K562 (cell line): ENCODE measurements at places on chromosomes 13 and 19. TPM values are rescaled to one million over a fixed set of nuclear protein-coding genes. Genes with fewer than 3 reads are reported as not detected.

The OLFM4 gene
- total RNA-seq = 0.13 TPM in 1 of 2 replicates, not detected in the other

The IQCN gene
- 0.07 and 0.16 TPM in 2 replicates for total RNA-seq

The RNF17 gene
- total RNA-seq = 0.45 and 0.58 TPM in 2 replicates

DNA sequence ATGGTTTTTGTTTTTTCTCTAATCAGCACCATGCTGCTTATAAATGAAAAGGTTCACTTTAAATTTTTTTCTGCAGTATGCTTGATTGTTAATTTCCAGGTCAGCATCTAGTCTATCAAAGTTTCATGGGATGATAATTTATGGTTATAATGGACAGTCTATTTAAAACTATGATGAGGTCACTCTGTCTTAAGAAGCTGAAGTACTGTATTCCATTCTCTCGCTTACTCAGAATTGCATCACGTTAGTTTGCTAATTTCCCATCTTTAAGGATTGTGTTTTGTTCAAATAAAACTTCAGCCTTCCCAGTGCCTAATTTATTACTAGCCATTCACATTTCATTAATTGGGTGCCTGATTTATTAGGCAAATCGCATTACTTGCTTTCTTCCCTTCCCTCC, 94.3 kb downstream of the GPC6 start:
- no peaks in the 10 kb centered on the region for H3K36me3 ChIP-seq
- no peaks in the 10 kb centered on the region for H3K27me3 ChIP-seq
- H3K27ac ChIP-seq = no peak overlapping the region
- H3K4me3 ChIP-seq = no peak overlapping the region
- no peaks in the 10 kb centered on the region; the same call in 2 of the 3 replicates for H3K4me1 ChIP-seq

DNA sequence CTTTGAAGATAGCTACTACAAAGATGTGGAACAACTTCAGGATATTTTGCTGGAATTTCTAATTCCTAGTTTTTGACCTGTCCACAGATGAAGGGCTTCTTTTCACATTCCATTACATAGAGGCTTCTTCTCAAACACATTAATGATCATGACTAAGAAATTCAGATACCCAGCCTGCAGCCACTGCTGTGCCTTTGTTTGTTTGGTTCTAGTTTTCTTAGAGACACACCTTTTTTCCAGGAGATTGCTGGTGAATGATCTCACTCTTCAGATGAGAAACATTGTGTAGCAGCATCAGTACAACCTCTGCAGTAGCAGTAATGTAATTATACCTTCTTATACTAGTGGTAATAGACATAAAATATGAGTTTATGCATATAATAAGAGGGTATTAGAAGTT, 5.0 kb downstream of the TDRD3 start:
- H3K27ac ChIP-seq = no peak overlapping the region
- H3K4me1 ChIP-seq = no peaks in the 10 kb centered on the region
- H3K4me3 ChIP-seq = no peak overlapping the region
- H3K36me3 ChIP-seq = no peaks in the 10 kb centered on the region
- no peak for DNase-seq

DNA sequence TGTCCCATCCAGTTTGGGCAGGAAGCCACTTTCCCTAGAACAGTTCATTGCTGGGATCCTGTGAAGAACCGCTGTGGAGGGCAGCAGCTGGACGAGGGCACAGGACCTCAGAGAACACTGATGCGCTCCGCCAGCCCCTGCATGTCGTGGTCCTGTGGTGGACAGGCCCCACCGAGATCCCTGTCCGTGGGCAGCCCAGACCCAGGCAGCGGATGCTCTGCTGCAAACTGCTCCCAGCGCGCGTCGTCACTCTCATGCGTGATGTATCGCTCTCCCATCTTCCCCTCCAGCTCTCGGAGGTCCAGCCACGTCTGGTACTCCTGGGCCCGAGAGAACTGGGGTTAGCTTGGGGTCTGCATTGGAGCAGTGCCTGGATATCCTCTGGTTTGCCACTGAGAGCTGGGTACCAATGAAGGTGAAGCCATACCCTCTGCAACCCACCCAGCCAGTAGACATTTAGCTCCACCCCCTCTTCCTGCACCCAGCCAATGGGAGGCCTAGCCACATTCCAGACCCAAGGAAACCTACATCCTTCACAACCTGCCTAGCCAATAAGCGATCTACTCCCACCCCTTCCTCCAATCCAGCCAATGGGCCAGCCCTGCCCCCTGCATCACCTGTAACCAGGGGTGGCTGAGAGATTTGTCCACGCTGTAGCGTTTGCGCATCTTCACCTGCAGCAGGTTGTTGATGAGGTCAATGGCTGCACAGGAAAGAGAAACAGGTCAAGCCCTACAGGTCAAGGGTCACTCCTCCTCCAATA, 13.6 kb upstream of the DACT3 start:
- no peak overlapping the region for H3K4me3 ChIP-seq
- peaks cover 15% of the 10 kb centered on the region for H3K4me1 ChIP-seq
- no peak overlapping the region for H3K27ac ChIP-seq
- DNase-seq = peak; percentile 67
- H3K36me3 ChIP-seq = peaks cover 56% of the 10 kb centered on the region; the same call in 2 of the 3 replicates

DNA sequence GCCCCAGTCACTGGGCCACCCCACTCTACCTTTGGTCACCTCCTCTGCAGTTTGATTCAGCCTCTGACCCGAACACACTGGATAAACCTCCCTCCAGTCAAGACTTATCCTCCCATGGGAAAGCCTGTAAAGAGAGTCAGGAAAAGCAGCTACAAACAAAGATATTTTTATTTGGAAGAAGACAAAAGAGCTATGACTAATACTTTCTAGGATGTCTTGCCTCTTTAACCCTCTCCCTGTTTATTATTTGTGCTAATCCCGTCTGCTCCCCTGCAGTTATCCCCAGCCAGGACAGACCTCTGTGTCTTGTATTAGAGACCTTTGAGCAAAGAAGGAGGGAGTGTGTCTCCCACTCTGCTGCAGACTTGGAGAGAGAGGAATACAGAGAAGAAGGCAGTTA, 178.3 kb downstream of the EFNB2 start:
- no peak for DNase-seq
- H3K4me1 ChIP-seq = no peaks in the 10 kb centered on the region
- no peaks in the 10 kb centered on the region for H3K27me3 ChIP-seq
- H3K4me3 ChIP-seq = no peak overlapping the region
- H3K27ac ChIP-seq = no peak overlapping the region

- no peak for DNase-seq
- no peaks in the 10 kb centered on the region for H3K4me1 ChIP-seq
- no peaks in the 10 kb centered on the region for H3K27me3 ChIP-seq
- no peak overlapping the region for H3K4me3 ChIP-seq
- H3K36me3 ChIP-seq = no peaks in the 10 kb centered on the region
- H3K27ac ChIP-seq = no peak overlapping the region
These were observed 95.2 kb upstream of the CLDN10 start for GRCh38 chr13:95457294-95457693.

GRCh38 chr13:97224544-97225300, 2.6 kb downstream of the MBNL2 start:
- no peaks in the 10 kb centered on the region; the same call in 1 of the 2 replicates for H3K4me1 ChIP-seq
- peak overlapping the region; percentile 81 for H3K27ac ChIP-seq
- no peaks in the 10 kb centered on the region; the same call in 2 of the 3 replicates for H3K36me3 ChIP-seq
- peak; percentile 42 for DNase-seq
- H3K4me3 ChIP-seq = peak overlapping the region; percentile 63
- H3K27me3 ChIP-seq = no peaks in the 10 kb centered on the region

DNA sequence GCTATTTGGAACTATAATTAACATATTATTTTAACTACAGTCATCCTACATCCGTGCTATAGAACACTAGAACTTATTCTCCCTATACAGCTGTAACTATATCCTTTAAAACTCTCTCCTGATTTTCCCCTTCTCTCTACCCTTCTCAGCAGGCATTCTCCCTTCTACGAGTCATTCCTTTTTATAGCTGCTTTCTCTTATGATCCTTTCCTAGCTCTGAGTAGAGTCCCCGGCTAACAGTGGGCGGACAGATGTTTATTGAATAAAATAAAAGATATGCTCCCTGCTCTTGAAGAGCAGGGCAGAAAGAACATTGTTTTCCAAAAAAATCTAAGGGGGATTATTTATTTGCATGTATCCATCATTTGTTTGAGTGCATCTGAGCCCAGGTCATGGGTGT, 246.5 kb upstream of the TMTC4 start:
- H3K27me3 ChIP-seq = no peaks in the 10 kb centered on the region
- H3K27ac ChIP-seq = no peak overlapping the region
- no peak for DNase-seq

GRCh38 chr19:3095441-3096191, 1.5 kb downstream of the GNA11 start:
- H3K4me1 ChIP-seq = peaks cover 17% of the 10 kb centered on the region; the same call in 2 of the 3 replicates
- H3K27ac ChIP-seq = no peak overlapping the region; the same call in 2 of the 3 replicates
- H3K27me3 ChIP-seq = no peaks in the 10 kb centered on the region
- peak; percentile 68 for DNase-seq
- H3K36me3 ChIP-seq = peaks cover 3% of the 10 kb centered on the region; the same call in 1 of the 3 replicates
- peak overlapping the region; percentile 63 for H3K4me3 ChIP-seq

DNA sequence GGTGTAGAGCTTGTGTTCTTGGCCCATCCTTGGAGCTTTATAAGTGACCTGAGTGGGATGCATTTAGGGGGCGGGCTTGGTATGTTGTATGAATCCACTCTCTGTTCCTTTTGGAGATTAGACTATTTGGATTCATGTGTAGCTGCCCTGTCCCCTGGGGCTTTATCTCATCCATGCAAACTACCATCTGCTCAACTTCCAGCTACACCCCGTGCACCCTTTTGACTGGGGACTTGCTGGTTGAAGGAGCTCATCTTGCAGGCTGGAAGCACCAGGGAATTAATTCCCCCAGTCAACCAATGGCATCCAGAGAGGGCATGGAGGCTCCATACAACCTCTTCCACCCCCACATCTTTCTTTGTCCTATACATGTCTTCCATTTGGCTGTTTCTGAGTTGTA, 6.1 kb downstream of the CLEC4M start:
- H3K4me1 ChIP-seq = peaks cover 2% of the 10 kb centered on the region; the same call in 2 of the 3 replicates
- DNase-seq = no peak
- H3K27me3 ChIP-seq = peaks cover 46% of the 10 kb centered on the region

DNA sequence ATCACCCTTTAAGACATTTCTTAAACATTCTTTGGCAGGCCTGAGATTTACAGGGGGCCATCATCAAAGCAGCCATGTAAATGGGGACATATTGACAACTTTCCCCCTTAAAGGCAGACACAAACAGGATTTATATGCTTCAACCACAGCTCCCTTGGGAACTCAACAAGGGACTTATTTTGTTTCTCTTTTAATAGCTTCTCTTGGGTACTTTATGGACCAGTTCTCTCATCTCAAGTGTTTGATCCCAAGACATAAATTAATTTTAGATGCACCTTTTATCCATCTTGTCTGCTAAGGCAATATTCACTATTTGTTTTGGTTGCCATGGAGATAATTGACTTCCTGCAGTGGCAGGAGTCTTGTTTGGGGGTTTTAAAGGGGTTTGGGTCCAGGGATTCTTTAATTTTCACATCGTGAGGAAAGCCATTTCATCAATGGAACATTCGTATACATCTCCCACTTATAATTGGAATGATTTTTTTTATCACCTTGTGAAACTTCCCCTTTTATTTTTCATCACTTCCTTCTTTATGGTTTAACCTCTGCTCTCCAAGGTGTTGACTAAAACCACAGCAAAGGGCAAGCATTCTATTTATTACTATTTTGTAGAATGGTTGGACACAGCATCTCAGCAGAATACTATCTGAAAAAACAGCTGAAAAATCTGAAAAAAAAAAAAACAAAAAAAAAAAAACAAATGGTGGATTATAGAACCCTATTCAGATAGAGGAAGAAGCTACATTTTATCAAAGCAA, 726.0 kb downstream of the DIAPH3 start:
- H3K4me3 ChIP-seq = no peak overlapping the region
- no peaks in the 10 kb centered on the region for H3K4me1 ChIP-seq
- H3K27ac ChIP-seq = no peak overlapping the region
- peaks cover 5% of the 10 kb centered on the region; the same call in 1 of the 2 replicates for H3K27me3 ChIP-seq
- no peaks in the 10 kb centered on the region for H3K36me3 ChIP-seq
- no peak for DNase-seq
